ENCODE measurements at places on chromosomes 6 and 20.

DNA sequence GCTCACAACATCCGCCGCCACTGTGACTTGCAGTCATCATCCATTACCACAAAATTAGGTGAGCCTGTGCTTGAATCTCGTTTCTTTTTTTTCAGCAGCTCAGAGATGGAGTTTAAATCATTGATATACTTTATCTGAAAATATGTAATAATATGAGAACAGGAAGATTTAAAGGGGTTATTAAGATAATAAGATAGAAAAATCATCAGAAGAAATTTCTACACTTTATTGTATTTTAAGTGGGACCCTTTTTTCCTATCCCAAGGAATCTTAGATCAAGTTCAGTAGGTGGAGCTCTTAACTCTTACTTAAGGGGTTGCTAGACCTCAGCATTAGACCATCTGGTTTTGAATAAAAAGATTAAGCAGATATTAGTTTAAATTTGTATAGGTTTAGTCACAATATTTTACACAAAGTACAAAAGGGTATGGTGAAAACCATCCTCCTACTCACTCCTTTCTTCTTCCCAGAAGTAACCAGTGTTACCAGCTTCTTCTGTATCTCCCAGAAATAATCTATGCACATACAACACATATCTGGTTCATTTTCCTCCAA is 9.4 kb upstream of the NCOA7 start:
- no peak for DNase-seq

GRCh38 chr20:15886250-15886649 is 687.0 kb downstream of the KIF16B start:
- no peak for DNase-seq

GRCh38 chr6:129696843-129697242 is 13.1 kb downstream of the ARHGAP18 start:
- DNase-seq: no peak

GRCh38 chr6:82693094-82693493 is 329.5 kb downstream of the TPBG start:
- DNase-seq: no peak

- no peak for DNase-seq
These were observed 62.0 kb upstream of the CD83 start for GRCh38 chr6:14055541-14055940.

- no peak for DNase-seq
These were observed 3.2 kb upstream of the SIRPB2 start for GRCh38 chr20:1494436-1494835.

DNA sequence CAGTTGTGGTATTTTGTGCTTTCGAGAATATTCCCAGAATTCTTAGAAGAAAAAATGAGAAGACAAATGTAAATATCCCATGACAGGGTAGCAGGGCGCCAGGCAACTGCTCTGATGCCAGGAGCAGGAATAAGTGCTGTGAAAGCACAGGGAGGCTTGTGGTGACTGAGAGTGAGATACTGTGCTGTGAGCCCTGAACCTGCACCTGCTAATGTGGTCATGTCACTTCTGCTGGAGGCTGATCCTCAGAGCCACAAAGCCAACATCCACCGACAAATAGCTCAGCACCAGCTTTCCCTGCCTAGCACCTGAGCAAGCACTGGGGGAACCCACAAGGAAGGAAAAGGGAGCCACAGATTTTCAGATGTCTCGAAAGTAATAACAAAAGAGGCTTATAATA is 368.6 kb upstream of the CDH4 start:
- no peak for DNase-seq

DNA sequence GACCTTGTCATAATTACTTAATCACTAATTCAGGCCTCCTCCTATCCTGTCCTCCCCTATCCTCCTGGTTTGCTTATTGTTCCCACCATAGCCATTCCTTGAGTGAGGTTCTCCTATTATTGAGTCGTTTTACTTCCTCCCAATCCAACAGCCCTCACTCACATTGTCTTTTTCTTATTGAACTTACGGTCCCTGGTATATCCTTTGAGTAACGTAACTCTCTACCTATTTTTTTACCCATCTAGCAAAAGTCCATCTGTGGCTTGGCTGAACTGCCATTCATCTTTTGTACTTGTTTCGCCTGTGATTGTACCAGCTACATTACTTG is 43.1 kb downstream of the DEK start:
- no peak for DNase-seq

GRCh38 chr6:102950967-102951366 is 1557.5 kb downstream of the GRIK2 start:
- DNase-seq: no peak

DNA sequence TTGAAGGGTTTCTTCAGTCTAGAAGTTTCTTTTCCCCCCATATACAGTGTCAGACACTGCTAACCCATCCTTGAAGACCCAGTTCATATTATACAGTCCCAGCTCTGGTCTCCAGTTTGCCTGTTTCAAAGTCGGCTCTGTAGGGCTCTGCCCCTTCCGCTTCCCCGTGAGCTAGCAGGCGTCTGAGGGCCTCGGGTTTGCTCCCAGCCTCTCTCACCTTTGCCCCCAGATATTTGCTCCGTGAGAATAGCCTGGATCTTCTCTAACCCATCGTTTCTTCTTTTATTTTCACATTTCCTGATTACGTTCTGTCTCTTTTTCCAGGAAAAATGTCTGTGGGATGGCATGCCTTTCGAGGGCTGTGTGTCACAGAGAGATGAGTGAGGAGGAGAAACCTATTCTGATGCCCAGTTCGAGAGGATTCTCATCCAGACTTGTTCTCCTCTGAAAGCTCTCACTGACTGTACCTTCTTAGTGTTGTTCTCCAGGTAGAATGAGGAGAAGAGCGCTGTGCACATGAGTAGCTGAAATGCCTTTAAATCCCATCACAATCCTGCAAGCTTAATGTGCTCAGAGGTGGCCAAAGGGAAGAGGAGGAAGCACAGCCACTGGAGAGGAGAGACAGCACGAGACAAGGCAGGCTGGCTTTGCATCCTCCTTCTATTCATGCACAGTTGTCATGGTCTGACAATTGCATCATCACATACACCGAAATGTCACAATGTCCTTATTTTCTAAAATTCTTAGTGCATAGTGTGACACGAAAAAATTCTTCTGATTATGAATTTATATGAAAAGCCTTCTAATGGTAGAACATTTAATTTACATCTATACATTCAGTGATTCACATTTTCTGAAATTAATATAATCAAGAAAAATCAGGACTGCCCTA is 171.1 kb downstream of the FOXA2 start:
- DNase-seq: no peak

- DNase-seq: no peak
These were observed 4.2 kb downstream of the RNASET2 start for GRCh38 chr6:166952121-166952520.

DNA sequence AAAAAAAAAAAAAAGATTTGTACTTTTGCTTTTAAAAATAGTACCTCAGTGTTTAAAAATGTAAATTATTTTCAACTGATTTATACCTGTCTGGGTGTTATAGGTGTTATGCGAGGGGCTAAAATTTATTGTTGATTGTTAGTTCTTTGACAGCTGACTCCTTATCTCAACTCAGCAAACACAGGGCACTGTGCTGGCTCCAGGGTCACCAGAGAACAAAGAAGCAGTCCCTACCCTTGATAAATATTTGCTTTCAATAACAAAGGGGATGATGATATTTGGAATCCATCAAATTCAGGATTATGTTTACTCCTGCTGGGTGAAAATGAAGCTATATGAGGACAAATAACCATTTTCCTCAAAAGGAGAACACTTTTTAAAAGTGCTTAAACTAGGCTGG is 34.2 kb upstream of the KAT14 start:
- no peak for DNase-seq

DNA sequence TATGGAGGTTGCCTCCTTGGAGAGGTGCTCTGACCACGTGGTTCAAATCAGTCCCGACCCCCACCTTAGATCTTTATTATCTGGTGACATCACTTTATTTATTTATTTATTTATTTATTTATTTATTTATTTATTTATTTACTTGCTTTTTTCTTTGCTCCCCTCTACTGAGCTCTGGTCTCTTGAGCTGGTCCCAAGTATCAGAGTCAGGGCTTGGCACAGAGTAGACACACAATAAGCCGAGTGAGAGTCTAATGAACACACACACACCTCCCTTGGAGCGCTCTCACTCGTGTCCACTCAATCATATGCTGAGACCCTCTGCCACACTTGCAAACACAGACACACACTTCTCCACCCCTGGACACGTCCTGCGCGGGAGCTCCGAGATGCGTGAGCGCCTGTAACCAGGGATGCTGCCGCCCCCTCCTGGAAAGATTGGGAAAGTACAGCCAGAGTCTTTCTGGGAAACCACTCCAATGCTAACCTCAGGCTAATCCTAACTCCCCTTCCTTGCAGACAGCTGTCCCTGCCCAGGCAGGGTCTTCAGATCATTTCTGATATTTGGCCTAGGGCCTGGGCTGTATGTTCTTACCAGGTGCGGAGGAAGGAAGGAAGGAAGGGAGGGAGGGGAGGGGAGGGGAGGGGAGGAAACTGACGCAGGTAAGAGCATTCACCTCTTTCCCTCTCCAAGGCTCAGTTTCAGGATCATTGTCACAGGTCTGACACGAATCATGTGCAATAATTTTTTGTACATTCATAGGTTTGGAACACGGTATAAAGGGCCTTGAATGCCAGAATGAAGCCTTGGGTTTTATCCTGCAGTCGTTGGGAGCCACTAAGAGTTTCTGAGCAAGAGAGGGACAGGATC is 70.9 kb downstream of the STK35 start:
- peak; percentile 71 for DNase-seq

- DNase-seq: no peak
These were observed 3.6 kb upstream of the CASP8AP2 start for GRCh38 chr6:89826029-89826528.

DNA sequence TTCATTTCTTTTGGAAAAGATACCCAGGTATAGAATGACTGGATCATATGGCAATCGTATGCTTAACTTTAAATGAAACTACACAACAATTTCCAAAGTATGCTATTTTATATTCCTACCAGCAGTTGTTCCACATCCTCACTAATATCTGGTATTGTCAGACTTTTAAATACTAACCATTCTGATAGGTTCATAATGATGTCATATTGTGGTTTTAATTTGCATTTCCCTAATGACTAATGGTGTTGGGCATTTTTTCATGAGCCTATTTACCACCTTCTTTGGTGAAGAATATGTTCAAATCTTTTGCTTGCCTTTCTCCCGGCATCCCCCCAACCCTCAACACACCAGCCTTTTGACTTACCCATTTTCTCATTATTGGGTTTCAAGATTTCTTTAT is 96.2 kb upstream of the HMGN3 start:
- DNase-seq: no peak

- DNase-seq: no peak
These were observed 7.2 kb downstream of the TTLL9 start for GRCh38 chr20:31877684-31878083.

- no peak for DNase-seq
These were observed 295.0 kb upstream of the PRDM1 start for GRCh38 chr6:105791179-105791578.

Data from left hindlimb (tissue), 1 donor.